ENCODE measurements at places on chromosomes 4 and X. TPM values are rescaled to one million over a fixed set of nuclear protein-coding genes. Genes with fewer than 3 reads are reported as not detected.

Gene NEIL3
- 6.9 TPM for total RNA-seq

- no peaks in the 10 kb centered on the region for H3K36me3 ChIP-seq
- no peaks in the 10 kb centered on the region for H3K27me3 ChIP-seq
- H3K4me1 ChIP-seq = no peaks in the 10 kb centered on the region
Measured at GRCh38 chr4:33482773-33483172, 2761.5 kb downstream of the ARAP2 start.

Gene NEUROG2
- not detected for total RNA-seq

DNA sequence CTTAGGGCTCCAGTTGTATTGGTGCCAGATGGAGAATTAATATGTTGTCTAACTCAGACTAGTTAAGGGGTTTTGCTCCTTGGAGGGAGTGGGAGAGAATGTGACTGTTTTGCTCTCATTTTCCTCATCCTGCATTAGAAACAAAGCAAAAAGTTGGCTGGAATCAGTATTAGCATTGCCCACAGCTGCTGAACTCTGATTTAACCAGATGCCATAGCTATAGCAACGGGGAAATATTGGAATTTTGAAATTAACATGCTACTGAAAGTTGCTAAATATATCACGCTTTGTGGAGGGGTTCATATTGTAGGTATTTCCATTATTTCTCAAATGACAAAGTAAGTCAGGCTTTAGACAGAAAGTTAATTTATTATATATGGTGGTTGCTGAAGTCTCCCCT is 66.7 kb upstream of the EOLA2 start:
- peaks cover 15% of the 10 kb centered on the region for H3K4me1 ChIP-seq
- no peaks in the 10 kb centered on the region for H3K27me3 ChIP-seq
- H3K4me3 ChIP-seq = no peak overlapping the region
- no peak overlapping the region for H3K27ac ChIP-seq
- no peak for DNase-seq
- no peaks in the 10 kb centered on the region for H3K36me3 ChIP-seq

- H3K4me3 ChIP-seq = no peak overlapping the region
- peaks cover 9% of the 10 kb centered on the region for H3K4me1 ChIP-seq
- no peaks in the 10 kb centered on the region for H3K36me3 ChIP-seq
- no peaks in the 10 kb centered on the region for H3K27me3 ChIP-seq
Measured at GRCh38 chr4:109290918-109291317, 11.5 kb downstream of the COL25A1 start.

Gene DAPP1
- total RNA-seq = not detected

DNA sequence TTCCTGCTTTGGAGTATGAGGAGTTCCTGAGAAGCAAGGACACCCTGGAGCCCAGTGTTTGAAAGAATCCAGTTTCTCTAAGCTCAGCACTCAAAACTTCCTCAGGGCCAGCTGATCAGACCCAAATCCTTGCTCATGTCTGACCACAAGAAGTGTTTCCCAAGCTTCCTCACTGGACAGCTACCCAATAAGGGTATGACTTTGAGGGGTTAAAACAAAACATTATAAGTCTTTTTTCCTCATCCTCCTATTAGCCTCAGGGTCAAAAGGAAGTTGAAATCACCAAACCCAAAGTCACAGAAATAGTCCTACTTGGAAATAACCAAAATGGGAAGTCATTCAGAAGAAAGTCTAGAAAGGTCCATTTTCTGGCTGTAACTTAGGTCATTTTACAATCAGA is 13.7 kb downstream of the ZBTB33 start:
- H3K27ac ChIP-seq = no peak overlapping the region
- no peak overlapping the region for H3K4me3 ChIP-seq
- H3K27me3 ChIP-seq = no peaks in the 10 kb centered on the region

- no peaks in the 10 kb centered on the region for H3K4me1 ChIP-seq
- no peaks in the 10 kb centered on the region for H3K27me3 ChIP-seq
- no peak overlapping the region for H3K27ac ChIP-seq
Measured at GRCh38 chr4:166312166-166312565, 439.1 kb downstream of the TLL1 start.

GRCh38 chr4:130068072-130068471 is 972.1 kb downstream of the C4orf33 start:
- H3K27me3 ChIP-seq = no peaks in the 10 kb centered on the region
- H3K4me3 ChIP-seq = no peak overlapping the region
- H3K36me3 ChIP-seq = no peaks in the 10 kb centered on the region
- DNase-seq = no peak
- H3K27ac ChIP-seq = no peak overlapping the region
- H3K4me1 ChIP-seq = no peaks in the 10 kb centered on the region

- H3K4me3 ChIP-seq = no peak overlapping the region
- no peaks in the 10 kb centered on the region for H3K27me3 ChIP-seq
- no peaks in the 10 kb centered on the region for H3K4me1 ChIP-seq
- H3K27ac ChIP-seq = no peak overlapping the region
Measured at GRCh38 chrX:96211953-96212352, 472.7 kb upstream of the DIAPH2 start.

GRCh38 chr4:173264684-173265185 is 69.4 kb downstream of the HMGB2 start:
- no peaks in the 10 kb centered on the region for H3K27me3 ChIP-seq
- no peak overlapping the region for H3K4me3 ChIP-seq
- peak; percentile 61 for DNase-seq
- H3K27ac ChIP-seq = no peak overlapping the region
- H3K36me3 ChIP-seq = no peaks in the 10 kb centered on the region

- no peaks in the 10 kb centered on the region for H3K27me3 ChIP-seq
- H3K4me1 ChIP-seq = peaks cover 9% of the 10 kb centered on the region
- DNase-seq = peak; percentile 69
- no peak overlapping the region for H3K4me3 ChIP-seq
Measured at GRCh38 chr4:77994194-77994721, 62.9 kb upstream of the FRAS1 start.

GRCh38 chr4:83589279-83589678 is 53.4 kb downstream of the GPAT3 start:
- H3K27me3 ChIP-seq = no peaks in the 10 kb centered on the region
- DNase-seq = no peak
- no peaks in the 10 kb centered on the region for H3K4me1 ChIP-seq
- H3K36me3 ChIP-seq = no peaks in the 10 kb centered on the region

Gene HSFX2
- total RNA-seq = 0.55 TPM

- H3K27me3 ChIP-seq = peaks cover 35% of the 10 kb centered on the region
- H3K4me1 ChIP-seq = no peaks in the 10 kb centered on the region
- H3K27ac ChIP-seq = no peak overlapping the region
- DNase-seq = no peak
Measured at GRCh38 chr4:76055016-76055415, 19.1 kb upstream of the CXCL11 start.

- DNase-seq = no peak
- H3K27ac ChIP-seq = no peak overlapping the region
- H3K4me3 ChIP-seq = no peak overlapping the region
- no peaks in the 10 kb centered on the region for H3K27me3 ChIP-seq
Measured at GRCh38 chr4:148283665-148284064, 158.5 kb downstream of the NR3C2 start.

Gene GPR119
- total RNA-seq = not detected

Gene SYAP1
- total RNA-seq = 22.2 TPM

GRCh38 chr4:16464651-16465050 is 238.4 kb upstream of the TAPT1 start:
- no peaks in the 10 kb centered on the region for H3K36me3 ChIP-seq
- H3K4me1 ChIP-seq = no peaks in the 10 kb centered on the region
- no peak overlapping the region for H3K27ac ChIP-seq
- no peak overlapping the region for H3K4me3 ChIP-seq

- H3K27ac ChIP-seq = peak overlapping the region; percentile 98
- no peaks in the 10 kb centered on the region for H3K36me3 ChIP-seq
- H3K4me3 ChIP-seq = peak overlapping the region; percentile 68
Measured at GRCh38 chrX:153970357-153971123, 1.1 kb downstream of the HCFC1 start.

DNA sequence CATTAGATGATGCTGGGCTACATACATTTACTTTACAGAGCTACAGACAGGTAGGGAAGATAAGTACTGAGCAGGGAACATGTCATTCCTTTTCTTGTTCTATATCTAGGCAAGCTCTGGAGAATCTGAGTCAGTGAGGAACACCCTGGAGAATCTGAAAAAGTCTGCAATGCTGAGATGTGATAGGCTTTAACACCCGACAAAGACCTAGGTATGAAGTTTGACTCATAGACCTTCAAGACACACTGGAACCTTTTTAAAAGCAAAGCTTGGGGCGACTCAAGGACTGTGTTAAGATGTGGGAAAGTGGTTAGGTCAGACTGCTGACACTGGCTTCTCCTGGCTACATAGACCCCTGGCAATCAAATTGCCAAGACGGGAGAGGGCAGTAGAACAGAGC is 42.8 kb downstream of the OSTC start:
- DNase-seq = no peak
- no peaks in the 10 kb centered on the region for H3K4me1 ChIP-seq
- peaks cover 2% of the 10 kb centered on the region for H3K27me3 ChIP-seq

Data from endothelial cell of umbilical vein (primary cell).